ENCODE measurements at places on chromosomes 3 and 15.
A peak's percentile ranks its signal among the peaks of the same experiment; 100 is the strongest.

DNA sequence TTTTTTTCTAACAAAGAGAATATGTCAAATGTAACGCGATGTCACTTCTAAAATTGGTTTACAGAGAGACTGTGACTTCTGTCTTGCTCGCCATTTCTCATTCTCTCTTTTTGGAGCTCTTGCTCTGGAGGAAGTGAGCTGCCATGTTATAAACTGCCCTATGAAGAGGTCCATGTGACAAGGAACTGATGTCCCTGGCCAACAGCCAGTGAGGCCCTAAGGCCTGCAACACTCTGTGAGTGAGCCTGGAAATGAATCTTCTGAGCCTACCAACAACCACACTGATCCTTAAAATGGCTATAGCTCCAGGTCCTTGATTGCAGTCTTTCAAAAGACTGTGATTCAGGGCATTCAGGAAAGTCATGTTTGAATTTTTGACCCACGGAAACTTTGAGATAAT is 49.9 kb downstream of the NMD3 start:
- DNase-seq = no peak

- DNase-seq = no peak
Measured at GRCh38 chr3:73437828-73438227, 186.9 kb downstream of the PDZRN3 start.

DNA sequence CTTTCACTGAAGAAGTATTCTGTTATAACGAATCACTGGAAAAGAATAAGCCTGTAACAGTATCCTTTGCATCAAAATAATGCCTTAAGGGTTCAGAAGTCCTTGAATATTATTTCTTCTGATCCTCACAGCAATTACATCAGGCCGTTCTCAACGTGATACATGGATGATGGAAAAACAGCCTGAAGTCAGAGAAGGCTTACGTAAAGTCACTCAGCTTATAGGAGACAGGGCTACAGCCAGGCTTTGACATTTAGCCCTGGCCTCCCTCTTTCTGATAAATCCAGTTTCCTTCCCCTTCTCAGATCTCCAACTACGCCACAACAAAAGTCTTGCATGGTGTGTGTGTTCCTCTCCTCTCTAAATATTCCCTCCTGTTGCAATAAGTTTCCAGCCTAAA is 131.9 kb downstream of the ANO10 start:
- no peak for DNase-seq

GRCh38 chr3:52443791-52444687 is 864 bp downstream of the SEMA3G start:
- no peak for DNase-seq

- DNase-seq = no peak
Measured at GRCh38 chr3:63986831-63987230, 36.5 kb downstream of the PSMD6 start.

DNA sequence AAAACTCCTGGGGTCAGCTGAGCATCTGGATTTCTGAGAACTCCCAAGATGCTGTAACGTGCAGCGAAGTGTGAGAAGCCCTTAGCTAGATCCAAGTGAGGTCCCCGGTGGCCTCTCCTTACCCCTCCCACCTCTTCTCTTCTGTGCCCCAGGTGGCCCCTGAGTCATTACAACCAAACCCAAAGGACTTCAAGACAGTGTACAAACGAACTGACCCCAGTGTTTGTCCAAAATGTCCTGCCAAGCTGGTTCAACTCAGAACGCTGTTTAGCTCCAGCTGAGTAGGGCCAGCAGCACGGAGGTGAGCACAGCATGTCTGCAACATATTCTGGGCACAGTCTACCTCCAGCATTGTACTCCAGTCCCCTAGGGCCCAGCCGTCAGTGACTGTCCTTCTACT is 73.9 kb upstream of the OXTR start:
- DNase-seq = no peak

DNA sequence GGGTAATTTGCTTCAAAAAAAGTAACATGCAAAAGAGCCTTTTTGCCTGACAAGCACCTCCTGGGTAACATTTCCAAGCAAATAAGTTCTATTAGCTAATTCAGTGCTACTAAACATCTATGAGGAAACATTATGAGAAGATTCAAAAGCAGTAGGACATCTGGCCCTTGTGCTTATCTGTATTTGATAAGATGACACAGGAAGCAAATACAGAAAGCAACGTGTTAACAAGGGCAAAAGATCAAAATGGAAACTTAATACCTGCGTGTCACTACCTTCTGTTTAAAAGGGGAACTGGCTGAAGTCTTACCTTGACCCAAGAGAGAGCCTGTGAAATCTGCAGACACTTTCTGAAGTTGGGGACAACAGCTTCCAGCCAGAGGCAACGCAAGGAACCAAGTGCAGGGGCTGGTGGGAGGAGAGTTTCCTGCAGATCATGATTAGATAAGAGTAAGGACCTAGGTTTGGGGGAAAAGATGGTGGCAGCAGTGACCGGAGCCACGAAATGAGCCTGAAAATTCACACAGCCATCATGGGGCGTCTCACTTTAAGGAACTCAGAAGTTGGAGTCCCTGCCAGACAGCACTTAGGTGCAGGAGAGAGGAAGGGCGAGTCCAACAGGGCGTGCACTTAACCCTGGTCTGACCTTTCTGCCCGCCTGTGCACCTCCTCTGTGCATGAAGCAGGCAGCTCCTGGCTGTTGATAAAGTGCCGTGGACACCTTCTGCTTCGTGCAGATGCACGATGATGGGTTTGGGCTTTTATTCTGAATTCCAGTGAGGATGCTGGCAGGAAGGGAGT is 153.6 kb upstream of the BHLHE40 start:
- no peak for DNase-seq

DNA sequence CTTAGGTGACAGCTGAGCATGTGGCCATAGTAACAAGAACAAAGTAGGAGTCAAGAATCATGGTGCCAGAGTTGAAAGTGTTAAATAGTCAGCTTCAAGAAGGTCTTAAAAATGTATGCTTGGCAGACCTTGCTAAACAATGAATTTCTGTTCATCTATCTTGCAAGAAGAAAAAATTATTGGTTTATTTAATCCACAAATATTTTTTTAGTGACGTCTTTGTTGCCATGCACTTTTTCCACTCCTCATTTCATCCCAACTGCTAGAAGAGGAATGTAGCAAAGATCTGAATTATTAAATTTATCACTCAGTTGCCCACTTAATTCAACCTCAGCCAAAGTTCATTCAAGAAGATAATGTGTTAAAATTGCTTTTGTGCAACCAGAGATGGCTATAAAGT is 3.2 kb upstream of the SLC4A7 start:
- no peak for DNase-seq

GRCh38 chr3:193190146-193190786 is 50.8 kb upstream of the PLAAT1 start:
- DNase-seq = peak; percentile 3

- no peak for DNase-seq
Measured at GRCh38 chr3:185645596-185646381, 59.7 kb downstream of the SENP2 start.

- DNase-seq = no peak
Measured at GRCh38 chr3:120440001-120440703, 10.6 kb downstream of the FSTL1 start.

GRCh38 chr3:12017516-12017915 is 13.3 kb downstream of the SYN2 start:
- DNase-seq = no peak

DNA sequence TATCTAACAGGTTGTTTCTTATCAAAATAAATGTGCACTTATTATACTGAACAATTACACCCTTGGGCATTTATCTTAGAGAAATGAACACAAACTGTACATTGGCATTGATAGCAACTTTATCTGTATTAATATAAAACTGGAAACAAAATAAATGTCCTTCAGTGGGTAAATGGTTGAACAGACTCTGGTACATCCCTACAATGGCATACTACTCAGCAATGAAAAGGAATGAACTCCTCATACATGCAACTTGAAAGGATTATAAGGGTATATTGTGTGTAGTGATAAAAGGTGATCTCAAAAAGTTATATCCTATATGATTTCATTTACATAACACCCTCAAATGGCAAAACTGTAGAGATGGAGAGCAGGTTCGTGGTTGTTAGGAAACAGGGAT is 23.7 kb upstream of the DLG1 start:
- no peak for DNase-seq

- peak; percentile 92 for DNase-seq
Measured at GRCh38 chr3:168096210-168096652, 507 bp upstream of the GOLIM4 start.

- no peak for DNase-seq
Measured at GRCh38 chr3:15536856-15537255, 15.3 kb upstream of the COLQ start.

DNA sequence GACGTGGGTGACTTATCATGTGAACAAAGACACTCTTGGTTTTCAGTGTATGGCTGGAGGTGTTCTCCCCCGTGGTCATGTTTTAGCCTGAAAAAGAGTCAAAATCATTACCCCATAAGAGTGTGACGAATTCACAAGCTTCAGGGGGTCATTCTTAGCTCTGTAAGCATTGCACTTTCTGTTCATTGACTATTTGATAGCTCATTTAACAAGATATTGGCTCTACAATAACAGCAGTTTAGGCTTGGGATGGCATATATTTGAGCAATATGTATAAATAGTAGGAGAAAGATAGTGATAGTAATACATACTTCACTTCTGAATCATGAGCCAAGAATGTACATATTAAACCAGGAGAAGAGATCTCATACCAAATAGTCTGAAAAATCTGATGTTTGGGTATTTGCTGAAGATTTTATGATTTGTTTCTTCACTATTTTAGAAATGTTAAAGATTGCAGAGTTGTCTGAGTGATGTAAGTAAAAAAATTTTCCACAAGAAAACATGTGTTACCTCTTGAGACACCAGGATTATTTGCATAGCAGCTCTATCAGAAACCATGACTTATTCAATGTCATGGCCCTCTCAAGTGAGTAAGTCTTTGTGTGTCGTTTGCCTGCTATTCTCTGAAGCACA is 996.0 kb downstream of the OTOL1 start:
- peak; percentile 66 for DNase-seq

DNA sequence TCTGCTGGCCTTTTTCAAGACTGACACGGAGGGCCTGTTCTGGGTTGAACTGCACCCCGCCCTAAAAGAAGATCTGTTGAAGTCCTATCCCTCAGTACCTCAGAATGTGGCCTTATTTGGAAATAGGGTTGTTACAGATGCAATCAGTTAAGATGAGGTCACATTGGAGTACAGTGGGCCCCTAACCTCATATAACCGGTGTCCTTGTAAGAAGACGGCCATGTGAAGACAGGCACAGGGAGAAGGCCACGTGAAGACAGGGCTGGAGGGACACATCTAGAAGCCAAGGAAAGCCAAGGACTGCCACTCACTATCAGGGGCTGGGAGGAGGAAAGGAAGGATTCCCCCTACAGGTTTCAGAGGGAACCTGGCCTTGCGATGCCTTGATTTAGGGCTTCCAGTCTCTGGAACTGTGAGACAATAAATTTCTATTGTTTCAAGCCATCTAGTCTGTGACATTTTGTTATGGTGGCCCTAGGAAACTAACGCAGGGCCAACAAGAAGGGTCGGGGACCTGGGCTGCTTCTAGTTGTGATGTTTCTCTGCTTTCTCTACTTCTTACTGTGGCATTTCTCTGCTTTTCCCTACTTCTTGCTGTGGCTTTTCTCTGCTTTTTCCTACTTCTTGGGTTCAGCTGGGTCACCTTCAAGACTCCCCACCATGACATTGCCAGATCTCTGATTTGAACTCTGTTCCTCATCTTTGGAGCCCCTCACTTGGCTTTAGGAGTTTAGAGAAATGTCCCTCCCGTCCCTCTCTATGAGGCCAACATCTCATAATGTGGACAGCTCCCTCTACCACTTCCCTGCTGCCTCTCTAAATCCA is 4.8 kb upstream of the CCDC174 start:
- DNase-seq = no peak

GRCh38 chr3:184039414-184039813 is 7.9 kb downstream of the HTR3D start:
- DNase-seq = peak; percentile 14

DNA sequence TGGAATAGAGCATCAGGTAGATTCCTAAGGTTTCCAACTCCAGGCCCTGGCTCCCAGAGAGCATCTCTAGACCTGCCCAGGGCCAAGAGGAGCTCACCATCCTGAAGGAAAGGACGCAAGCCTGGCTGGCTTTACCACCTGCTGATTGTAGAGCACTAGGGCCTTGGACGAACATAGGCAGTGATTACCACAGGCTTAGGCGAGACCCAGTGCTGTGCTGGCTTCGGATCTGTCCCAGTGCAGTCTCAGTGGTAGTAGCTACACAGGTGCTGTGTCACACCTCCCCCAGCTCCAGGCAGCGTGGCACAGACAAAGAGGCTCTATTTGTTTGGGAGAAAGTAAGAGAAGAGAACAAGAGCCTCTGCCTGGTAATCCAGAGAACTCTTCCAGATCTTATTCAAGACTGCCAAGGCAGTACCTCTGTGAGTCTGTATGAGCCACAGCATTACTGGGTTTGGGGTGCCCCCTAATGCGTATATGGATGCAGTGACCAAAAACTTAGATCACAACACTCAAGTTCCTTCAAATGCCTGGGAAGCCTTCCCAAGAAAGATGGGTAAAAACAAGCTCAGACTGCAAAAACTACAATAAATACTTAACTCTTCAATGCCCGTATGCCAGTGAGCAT is 25.4 kb downstream of the ISG20 start:
- DNase-seq = no peak

- DNase-seq = no peak
Measured at GRCh38 chr3:143484846-143485512, 363.3 kb downstream of the SLC9A9 start.

- no peak for DNase-seq
Measured at GRCh38 chr15:46707452-46707851, 1009.9 kb upstream of the SEMA6D start.

DNA sequence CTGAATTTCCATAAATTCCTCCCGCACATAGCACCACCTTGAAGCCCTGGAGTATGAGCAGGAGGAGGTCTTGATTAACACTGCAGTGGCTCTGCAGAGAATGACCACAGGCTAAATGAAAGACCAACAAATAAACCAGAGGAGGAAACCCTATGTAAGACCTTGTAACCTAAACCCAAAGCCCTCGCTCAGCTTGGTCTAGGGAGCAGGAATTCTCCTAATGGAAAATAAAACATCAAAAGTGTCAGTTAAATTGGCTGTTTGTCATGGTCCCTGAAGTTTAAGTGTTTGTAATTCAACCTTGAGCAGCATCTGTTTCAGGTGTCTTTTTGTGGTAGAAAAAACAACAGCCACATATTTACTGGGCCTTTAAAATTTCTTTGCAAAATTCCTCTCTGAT is 9.2 kb upstream of the UBE2Q2 start:
- no peak for DNase-seq
